Kidney (tissue), 22 donors: ENCODE measurements at places on chromosomes 13 and 19.

GRCh38 chr19:440391-441212 lies 20.2 kb downstream of the SHC2 start:
- H3K27me3 ChIP-seq: peaks cover 2% of the 10 kb centered on the region
- DNase-seq: no peak
- H3K4me1 ChIP-seq: no peaks in the 10 kb centered on the region

DNA sequence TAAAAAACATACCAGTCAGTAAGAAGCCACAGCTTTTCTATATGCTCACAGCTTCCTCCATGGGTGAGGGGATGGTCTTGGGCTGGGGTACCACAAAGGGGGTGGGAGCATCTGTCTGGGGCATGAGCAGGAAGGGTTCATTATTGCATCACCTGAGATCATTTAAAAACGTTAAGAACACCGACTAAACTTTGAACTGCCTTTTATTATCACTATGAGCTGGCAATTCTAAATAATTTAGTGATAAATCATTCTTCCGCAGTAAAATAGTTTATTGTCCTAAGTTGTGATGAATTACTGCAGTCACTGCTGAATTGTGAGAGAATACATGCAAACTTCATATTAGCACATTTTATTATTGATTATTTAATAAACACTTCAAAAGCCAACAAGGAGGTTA lies 71.6 kb downstream of the KL start:
- H3K4me3 ChIP-seq: no peak overlapping the region
- no peak overlapping the region for H3K27ac ChIP-seq

DNA sequence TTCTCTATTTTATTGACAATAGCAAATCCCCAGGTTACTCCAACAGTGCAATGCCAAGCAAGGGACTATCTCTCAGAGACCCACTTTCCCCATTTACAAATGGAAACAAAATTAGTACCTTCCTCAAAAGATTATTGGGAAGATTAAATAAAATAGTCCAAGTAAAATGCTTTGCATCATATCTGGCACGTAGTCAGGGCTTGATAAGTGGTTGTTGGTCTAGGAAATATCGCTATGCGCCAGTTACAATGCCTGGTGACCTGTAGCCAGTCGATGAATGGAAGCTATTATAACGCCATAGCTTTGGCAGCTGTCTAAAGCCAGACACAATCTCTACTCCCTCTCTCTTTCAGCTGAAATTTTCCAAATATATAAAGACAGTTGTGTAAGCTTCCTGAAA lies 220.3 kb downstream of the RAP2A start:
- H3K4me3 ChIP-seq: no peak overlapping the region
- no peaks in the 10 kb centered on the region for H3K36me3 ChIP-seq
- no peaks in the 10 kb centered on the region for H3K4me1 ChIP-seq
- no peak overlapping the region for H3K27ac ChIP-seq
- no peak for DNase-seq
- no peaks in the 10 kb centered on the region for H3K27me3 ChIP-seq

GRCh38 chr13:63840551-63841421 lies 2425.1 kb upstream of the PCDH20 start:
- H3K4me1 ChIP-seq: no peaks in the 10 kb centered on the region
- H3K36me3 ChIP-seq: no peaks in the 10 kb centered on the region
- H3K27me3 ChIP-seq: no peaks in the 10 kb centered on the region
- DNase-seq: no peak
- no peak overlapping the region for H3K27ac ChIP-seq
- no peak overlapping the region for H3K4me3 ChIP-seq

GRCh38 chr13:77422724-77423123 lies 95.8 kb upstream of the MYCBP2 start:
- H3K27me3 ChIP-seq: no peaks in the 10 kb centered on the region
- no peak overlapping the region for H3K27ac ChIP-seq
- no peak overlapping the region for H3K4me3 ChIP-seq
- H3K4me1 ChIP-seq: no peaks in the 10 kb centered on the region
- DNase-seq: no peak

- H3K4me3 ChIP-seq: no peak overlapping the region
- no peak overlapping the region for H3K27ac ChIP-seq
- H3K36me3 ChIP-seq: peaks cover 16% of the 10 kb centered on the region
- no peaks in the 10 kb centered on the region for H3K27me3 ChIP-seq
- DNase-seq: no peak
These were observed 14.8 kb downstream of the PSPC1 start for GRCh38 chr13:19767966-19768365.

DNA sequence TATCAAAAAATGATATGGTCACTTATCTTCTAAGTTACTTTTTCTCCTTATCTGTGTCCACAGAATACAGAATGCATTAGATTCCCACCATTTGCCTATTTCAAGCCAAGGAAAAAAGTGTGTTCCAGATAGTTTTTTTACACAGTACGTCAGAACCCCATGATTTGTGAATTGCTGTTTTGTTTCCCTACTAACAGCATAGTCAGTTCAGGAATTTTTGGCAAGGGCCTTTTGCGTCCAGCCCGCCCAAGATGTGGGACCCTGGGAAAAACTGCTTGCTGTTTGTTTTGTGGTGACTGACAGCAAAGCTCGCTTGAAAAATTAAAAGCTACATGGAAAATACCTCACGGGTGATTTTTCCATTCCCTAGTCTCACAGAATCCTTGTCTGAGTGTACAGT lies 20.4 kb upstream of the FAM216B start:
- no peak overlapping the region for H3K4me3 ChIP-seq
- no peaks in the 10 kb centered on the region for H3K36me3 ChIP-seq
- no peak overlapping the region for H3K27ac ChIP-seq
- no peaks in the 10 kb centered on the region for H3K4me1 ChIP-seq

DNA sequence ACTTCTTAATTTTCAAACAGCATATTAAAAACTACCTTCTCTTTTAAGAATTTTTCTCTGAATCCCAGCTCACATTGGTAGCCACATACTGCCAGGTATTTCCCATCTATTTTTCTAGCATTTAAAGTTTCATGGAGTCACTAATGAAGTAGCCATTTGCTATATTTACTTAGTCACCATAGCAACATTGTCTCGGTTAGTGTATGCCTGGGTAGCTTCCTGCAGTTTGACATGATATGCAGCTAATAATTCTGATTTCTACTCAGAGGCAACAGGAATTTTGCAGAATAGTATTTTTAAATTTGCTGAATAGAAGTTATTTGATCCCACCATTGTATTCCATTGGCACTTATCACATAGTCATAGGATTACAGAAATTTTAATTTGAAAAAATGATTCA lies 30.9 kb upstream of the KCTD4 start:
- no peaks in the 10 kb centered on the region for H3K36me3 ChIP-seq
- H3K27ac ChIP-seq: no peak overlapping the region

- H3K27me3 ChIP-seq: no peaks in the 10 kb centered on the region
- H3K36me3 ChIP-seq: no peaks in the 10 kb centered on the region
- no peak overlapping the region for H3K27ac ChIP-seq
These were observed 17.7 kb upstream of the SERPINE3 start for GRCh38 chr13:51321836-51322235.

DNA sequence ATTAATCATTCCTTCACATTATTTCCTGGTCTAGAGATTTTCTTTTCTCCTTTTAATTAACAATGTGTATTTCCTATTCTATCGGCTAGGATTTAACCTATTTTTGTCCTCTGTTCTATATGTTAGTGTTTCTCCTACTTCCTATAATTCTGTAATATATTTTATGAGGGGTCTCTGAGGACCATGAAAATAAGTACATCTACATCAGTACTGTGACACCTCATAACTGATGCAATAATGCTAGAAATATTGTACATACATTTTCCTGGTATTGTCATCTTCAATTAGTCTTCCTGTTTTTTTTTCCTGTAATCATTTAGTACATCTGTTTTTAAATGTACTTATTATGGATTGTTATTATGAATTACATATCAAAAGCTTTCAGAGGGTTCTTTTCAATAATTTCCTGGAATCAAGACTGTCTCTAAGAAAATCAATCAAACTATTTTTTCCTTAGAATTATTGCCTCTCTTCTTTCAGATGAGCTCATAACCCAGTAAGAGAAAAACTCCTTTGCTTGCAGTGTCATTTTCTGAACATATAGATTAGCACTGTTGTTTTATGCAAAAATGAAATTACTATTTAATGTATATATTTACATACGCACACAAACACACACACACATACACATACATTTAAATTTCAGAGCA lies 1004.3 kb downstream of the SLITRK5 start:
- no peaks in the 10 kb centered on the region for H3K27me3 ChIP-seq
- no peak overlapping the region for H3K27ac ChIP-seq
- H3K4me3 ChIP-seq: no peak overlapping the region
- DNase-seq: no peak

DNA sequence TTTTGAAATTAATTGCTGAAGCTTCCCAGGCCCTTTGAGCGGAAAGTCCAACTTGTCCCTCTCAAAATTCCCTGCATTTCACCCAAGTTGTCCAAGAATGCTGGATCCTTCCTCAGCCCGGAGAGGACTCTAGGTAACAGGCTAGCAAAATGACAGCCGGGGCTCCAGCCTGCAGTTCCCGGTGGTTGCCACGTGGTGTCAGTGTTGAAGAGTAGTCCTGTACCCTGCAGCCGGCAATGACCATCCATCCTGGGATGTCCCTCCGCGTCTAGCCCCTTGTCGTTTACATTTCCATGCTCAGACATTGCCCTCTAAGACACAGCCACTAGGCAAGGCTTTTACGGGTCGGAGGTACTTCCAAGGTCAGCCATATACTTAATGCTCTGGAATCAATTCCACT lies 31.4 kb upstream of the MTIF3 start:
- H3K27me3 ChIP-seq: no peaks in the 10 kb centered on the region
- H3K27ac ChIP-seq: no peak overlapping the region
- no peaks in the 10 kb centered on the region for H3K36me3 ChIP-seq
- peak; percentile 20 for DNase-seq
- H3K4me3 ChIP-seq: no peak overlapping the region

DNA sequence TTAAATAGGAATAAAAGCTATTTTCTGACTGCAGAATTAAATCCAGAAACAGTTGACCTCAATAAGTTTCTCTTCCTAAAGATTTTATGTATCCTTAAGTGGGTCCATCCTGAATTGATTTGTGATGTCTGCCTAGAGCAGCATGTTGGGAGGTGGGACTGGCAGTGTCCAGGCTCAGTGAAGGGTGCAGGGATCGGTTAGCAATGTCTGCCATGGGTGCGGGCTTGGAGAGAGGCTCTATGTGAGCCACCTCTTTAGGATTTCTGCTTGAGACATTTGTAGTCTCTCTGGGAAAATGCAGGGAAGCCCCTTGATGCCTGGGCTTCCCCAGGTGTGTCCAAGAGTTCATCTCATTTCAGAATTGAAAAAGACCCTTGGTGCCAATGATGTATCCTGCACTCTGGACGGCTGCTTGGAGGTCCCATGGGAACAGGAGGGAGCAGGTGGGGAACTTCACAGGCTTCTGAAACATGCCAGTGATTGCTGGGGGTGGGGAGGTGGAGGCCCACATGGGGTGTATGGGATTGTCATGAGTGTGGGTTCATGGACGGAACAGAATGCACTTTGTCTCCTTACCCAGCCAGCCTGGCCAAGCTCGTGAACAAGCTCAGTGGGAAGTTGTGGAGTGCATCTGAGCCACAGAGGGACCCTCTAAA lies 6.2 kb upstream of the COLGALT1 start:
- H3K4me1 ChIP-seq: no peaks in the 10 kb centered on the region
- no peak overlapping the region for H3K4me3 ChIP-seq
- H3K27me3 ChIP-seq: no peaks in the 10 kb centered on the region
- no peak for DNase-seq

- no peaks in the 10 kb centered on the region for H3K36me3 ChIP-seq
- no peak overlapping the region for H3K27ac ChIP-seq
- H3K27me3 ChIP-seq: no peaks in the 10 kb centered on the region
- no peaks in the 10 kb centered on the region for H3K4me1 ChIP-seq
These were observed 111.3 kb upstream of the PCDH9 start for GRCh38 chr13:67341406-67341805.

GRCh38 chr19:15859187-15859586 lies 38.7 kb downstream of the CYP4F2 start:
- no peaks in the 10 kb centered on the region for H3K36me3 ChIP-seq
- no peaks in the 10 kb centered on the region for H3K4me1 ChIP-seq
- no peak overlapping the region for H3K4me3 ChIP-seq
- no peak overlapping the region for H3K27ac ChIP-seq
- H3K27me3 ChIP-seq: no peaks in the 10 kb centered on the region

DNA sequence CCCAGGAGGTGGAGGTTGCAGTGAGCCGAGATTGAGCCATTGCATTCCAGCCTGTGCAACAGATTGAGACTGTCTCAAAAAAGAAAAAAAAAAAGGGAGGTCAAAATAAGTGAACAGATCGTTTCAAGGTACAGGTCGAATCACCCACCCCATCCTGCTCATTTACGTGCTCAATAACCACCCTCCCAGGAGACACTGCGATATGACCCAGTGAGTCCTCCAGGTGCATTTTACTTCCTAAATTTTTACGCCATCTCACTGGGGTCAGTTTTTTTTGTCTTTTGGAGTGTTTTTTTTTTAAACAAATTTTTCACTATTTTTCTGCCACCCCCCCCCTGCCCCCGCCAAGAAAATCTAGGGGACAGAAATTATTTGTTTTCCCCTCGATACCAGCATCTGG lies 68.1 kb downstream of the ZNF486 start:
- no peaks in the 10 kb centered on the region for H3K27me3 ChIP-seq
- H3K27ac ChIP-seq: no peak overlapping the region

GRCh38 chr13:90673746-90674145 lies 673.7 kb upstream of the MIR17HG start:
- H3K27ac ChIP-seq: no peak overlapping the region
- H3K27me3 ChIP-seq: no peaks in the 10 kb centered on the region

GRCh38 chr13:66774046-66774445 lies 456.1 kb downstream of the PCDH9 start:
- H3K4me1 ChIP-seq: no peaks in the 10 kb centered on the region
- H3K27ac ChIP-seq: no peak overlapping the region
- no peak overlapping the region for H3K4me3 ChIP-seq
- no peaks in the 10 kb centered on the region for H3K36me3 ChIP-seq
- no peaks in the 10 kb centered on the region for H3K27me3 ChIP-seq

DNA sequence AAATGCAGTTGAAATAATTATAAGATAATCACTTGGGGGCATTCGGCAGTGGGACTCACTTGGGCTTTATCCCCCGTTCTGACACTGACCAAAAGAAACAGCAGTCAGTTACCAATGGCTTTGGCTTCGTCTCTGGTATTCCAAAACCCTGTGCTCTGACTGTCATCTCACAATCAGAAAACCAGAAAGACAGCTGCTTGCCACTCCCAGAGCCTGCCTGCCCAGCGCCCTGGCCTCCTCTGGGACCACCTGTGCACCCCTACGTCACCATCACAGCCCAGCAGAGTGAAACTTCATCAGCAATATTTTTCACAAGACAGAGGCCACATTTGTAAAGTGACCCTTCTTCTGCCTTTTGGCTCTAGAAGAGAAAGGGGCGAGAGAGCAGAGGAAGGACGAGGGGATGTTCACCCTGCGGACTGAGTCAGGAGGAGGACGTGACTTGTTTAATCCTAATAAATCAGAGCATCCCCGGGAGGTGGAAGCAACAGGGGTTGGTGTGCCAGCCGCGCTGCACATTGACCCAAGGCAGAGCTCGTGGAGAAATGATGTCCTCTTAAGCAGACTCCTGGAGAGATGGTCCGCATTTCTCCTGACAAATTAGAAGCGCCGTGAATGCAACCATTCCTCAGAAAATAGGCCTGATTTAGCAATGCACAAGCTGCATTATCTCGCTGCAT lies 397.8 kb upstream of the ZNF507 start:
- H3K4me3 ChIP-seq: no peak overlapping the region
- no peaks in the 10 kb centered on the region for H3K36me3 ChIP-seq
- DNase-seq: no peak
- H3K27ac ChIP-seq: no peak overlapping the region
- no peaks in the 10 kb centered on the region for H3K4me1 ChIP-seq
